ENCODE measurements at places on chromosomes 7 and 10.
A peak's percentile ranks its signal among the peaks of the same experiment; 100 is the strongest.

DNA sequence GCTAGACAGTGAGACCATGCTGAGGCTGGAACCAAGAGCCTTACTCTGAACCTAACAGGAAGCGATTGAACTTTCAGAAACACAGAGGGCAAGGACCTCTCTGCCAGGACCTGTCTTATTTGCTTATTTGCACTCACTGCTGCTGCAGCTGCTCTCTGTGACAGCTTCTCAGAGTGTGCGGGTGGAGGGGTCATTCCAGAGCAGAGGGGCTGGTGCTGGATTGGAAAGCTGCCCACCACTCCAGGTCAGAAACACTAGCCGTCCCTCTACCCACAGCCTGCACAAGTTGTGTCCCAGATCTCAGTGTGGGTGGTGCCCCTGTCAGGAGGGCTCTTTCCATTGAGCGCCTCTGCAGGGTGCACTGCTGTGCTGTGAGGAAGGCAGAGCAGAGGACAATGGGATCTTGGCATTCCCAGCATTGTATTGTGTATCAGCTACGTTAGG lies 126.2 kb downstream of the CCNY start:
- DNase-seq, result no peak

- DNase-seq, result no peak
Observed at GRCh38 chr10:101859530-101859929, 15.9 kb upstream of the KCNIP2 start.

GRCh38 chr10:120962756-120963593 lies 111.8 kb downstream of the WDR11 start:
- DNase-seq, result no peak

- DNase-seq, result no peak
Observed at GRCh38 chr10:61998937-61999336, 97.4 kb downstream of the ARID5B start.

DNA sequence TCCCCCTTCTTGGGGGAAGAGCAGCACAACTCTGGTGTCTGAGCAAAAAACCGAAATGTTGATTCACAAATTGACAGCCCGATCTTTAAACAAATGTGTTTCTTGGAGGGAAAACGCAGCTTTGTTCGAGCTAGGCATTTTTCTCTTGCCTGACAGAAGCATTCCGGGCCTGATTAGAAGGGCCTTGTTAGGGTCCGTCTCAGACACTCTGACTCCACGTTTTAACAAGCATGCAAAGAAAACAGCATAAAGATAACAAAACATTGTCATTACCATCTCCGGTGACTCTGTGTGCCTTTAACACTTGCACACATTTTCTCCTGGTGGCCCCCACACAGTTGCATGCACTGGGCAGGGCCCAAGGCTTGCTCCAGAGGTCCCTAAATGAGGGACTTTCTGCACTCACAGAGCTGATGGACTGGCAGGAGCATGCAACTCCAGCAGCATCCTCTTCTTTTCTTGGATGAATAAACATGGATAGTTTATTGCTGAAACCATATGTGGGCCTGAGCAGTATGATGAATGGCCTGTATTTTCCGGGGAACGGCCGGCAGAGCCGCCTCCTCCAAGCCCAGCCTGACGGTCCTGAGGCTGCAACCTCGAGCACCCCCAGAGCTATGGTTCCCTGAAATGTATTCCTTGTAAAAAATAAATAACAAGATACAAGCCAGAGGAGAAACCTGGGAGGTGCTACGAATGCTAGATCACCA lies 50.9 kb downstream of the EBF3 start:
- no peak for DNase-seq

GRCh38 chr7:51025668-51026067 lies 243.0 kb upstream of the GRB10 start:
- DNase-seq, result peak; percentile 58

DNA sequence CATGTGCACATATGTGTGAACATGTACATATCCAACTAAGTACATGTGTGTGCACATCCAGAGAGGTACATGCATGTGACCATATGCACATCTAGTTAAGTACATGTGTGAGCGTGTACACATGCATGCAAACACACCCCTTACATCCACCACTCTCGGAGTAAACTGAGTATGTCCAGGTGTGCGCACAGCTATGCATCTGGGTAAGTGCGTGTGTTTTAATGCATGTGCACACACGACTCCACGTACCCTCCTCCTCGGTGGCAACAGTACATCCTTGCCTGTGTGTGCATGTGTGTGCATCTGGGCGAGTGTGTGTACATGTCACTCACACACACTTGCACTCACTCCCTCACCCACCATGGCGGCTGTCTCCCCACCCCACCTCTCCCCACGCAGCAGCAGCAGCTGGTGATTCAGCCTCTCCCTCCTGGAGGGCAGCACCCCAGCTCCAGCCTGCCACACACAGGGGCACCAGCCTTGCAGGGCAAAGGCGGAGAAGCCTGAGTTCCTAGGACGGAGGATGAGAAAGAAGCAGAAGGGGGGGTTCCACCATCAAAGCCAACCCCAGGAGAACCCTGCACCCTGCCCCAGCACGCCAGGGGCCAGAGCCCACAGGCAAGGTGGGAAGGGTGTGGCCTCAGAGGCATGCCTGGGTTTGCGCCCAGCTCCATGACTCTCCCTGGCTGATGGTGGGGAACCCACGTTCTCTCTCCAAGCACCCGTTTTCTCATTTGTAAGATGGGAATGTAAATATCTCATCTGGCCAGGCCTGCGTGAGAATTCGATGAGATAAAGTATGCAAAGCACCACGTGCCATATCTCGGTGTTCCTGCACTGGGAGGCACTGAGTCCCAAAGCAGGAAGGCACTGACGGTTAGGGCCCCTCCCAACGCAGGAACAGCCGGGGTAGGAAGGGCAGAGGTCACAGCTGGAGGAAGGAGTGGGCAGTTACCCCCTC lies 27.7 kb upstream of the DNAAF5 start:
- no peak for DNase-seq

Data from right atrium auricular region (tissue), 2 donors.